ENCODE measurements at places on chromosomes 11 and 22.

DNA sequence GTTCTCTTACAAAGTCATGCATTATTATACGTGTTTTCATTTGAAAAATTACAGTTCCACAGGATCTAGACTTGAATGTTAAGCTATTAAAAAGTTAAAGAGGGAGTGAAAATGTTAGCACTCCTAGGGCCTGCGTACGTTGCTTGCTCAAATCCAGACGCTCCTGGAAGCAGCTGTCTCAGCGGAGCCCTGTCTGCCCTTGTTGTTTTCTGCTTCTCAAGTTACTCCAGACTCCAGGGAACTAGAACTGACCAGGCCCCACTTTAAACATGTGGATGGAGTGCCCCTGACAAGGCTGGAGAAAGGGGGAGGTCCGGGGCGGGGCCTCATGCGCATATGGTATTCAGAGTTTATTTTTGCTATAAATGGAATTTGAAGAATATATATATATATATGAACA lies 9.6 kb downstream of the PARVB start:
- no peak for DNase-seq

DNA sequence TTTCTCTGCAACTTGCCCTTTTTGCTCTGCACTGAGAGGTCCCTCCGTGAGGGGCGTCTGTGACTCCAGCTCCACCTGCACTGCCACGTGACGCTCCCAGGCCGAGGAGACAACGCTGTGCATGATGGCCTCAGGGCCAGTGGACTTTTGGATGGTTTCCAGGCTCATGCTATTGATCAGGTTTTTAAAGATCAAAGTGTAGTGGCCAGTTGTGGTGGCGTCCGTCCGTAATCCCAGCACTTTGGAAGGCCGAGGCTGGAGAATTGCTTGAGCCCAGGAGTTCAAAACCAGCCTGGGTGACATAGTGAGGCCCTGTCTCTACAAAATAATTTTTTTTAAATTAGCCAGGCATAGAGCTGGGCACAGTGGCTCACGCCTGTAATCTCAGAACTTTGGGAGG lies 16.1 kb downstream of the RPL3 start:
- no peak for DNase-seq

- no peak for DNase-seq
Measured at GRCh38 chr11:9263840-9264315, 1.3 kb downstream of the DENND5A start.

GRCh38 chr11:125275905-125276618 lies 111.5 kb downstream of the PKNOX2 start:
- DNase-seq: no peak

DNA sequence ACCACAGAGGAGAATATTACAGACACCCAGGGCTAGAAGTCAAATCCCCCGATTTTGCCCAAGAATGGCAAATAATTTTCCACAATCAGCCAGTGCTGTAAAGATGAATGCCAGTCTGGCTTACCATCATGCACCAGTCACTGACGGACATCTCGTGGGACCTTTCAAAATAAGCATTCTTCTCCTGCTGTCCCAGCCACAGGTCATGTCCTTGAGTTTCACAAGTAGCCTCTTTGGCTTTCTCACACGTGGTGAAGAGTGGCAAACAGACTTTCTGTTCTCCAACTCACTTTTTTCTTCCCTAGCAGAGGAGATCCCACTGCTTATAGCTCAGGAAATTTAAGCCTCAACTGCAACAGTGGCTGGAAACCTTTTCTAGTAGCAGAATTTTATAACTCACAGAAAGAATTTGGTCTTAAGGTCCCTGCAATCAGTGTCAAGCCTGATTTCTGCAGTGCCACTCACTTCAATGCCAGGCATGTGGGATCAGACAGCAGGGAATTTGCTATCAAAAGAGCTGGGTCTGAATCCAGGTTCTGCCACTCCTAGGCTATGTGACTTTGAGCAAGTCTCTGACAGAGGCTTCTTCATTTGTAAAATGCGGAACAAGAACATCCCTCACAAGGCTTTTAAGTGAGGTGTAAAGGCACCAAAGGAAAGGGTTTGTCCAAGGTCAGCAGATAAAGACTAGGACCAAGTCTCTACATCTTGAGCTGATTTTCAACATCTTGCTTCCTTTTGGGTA lies 3.6 kb downstream of the PIK3IP1 start:
- DNase-seq: no peak

GRCh38 chr11:35100013-35100383 lies 39.0 kb upstream of the CD44 start:
- no peak for DNase-seq

Data from activated T-cell treated with anti-CD3 and anti-CD28 coated beads, Interleukin-2, amount 50 U/mL, for 24 hours (primary cell).